ENCODE measurements at places on chromosomes 1 and 21. TPM values are rescaled to one million over a fixed set of nuclear protein-coding genes. Genes with fewer than 3 reads are reported as not detected.
A peak's percentile ranks its signal among the peaks of the same experiment; 100 is the strongest.

The GPR37L1 gene
- total RNA-seq, result 0.16 TPM

DNA sequence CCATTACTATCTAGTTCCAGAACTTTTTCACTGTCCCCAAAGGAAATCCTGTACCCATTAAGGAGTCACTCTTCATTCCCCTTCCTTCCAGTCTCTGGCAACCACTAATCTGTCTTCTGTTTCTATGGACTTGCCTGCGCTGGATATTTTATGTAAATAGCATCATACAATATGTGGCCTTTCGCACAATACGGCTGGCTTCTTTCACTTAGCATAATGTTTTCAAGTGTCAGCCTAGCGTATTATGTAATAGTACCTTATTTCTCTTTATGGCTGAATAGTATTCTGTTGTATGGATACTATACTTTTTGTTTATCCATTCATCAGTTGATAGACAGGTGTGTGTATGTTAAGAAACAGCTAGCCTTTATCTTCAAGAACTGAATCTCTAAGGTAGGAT, 14.3 kb downstream of the ATF3 start:
- peaks cover 4% of the 10 kb centered on the region for H3K27me3 ChIP-seq
- peaks cover 25% of the 10 kb centered on the region for H3K36me3 ChIP-seq
- peaks cover 4% of the 10 kb centered on the region for H3K4me1 ChIP-seq
- H3K27ac ChIP-seq, result no peak overlapping the region
- H3K4me3 ChIP-seq, result no peak overlapping the region

GRCh38 chr1:910881-911721, 12.6 kb upstream of the SAMD11 start:
- no peak overlapping the region for H3K27ac ChIP-seq
- peaks cover 64% of the 10 kb centered on the region for H3K27me3 ChIP-seq
- H3K4me1 ChIP-seq, result peaks cover 2% of the 10 kb centered on the region

GRCh38 chr1:28370239-28371009, 884 bp downstream of the PHACTR4 start:
- H3K27me3 ChIP-seq, result no peaks in the 10 kb centered on the region
- H3K4me3 ChIP-seq, result peak overlapping the region; percentile 90
- H3K27ac ChIP-seq, result peak overlapping the region; percentile 95
- no peak for DNase-seq
- peaks cover 34% of the 10 kb centered on the region for H3K4me1 ChIP-seq

DNA sequence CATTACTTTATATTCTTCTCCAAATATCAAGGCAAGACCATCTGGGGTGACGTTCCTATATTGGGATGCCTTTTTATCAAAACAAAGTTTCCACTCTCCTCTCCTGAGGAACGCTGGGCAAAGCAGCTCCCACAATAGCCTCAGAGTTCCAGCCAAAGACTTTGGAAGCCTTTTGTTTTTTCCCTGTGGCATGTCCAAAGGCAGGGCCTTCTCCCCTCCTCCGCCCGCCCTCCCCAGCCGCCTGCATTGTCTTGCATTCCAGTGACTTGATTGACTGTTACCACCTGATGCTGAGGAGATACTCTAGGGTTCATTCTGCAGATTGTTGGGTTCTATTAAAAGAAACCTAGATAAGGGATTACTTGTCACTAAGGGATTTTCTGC, 43.5 kb downstream of the PROX1 start:
- peak; percentile 68 for DNase-seq
- no peaks in the 10 kb centered on the region for H3K36me3 ChIP-seq
- peak overlapping the region; percentile 72 for H3K27ac ChIP-seq
- no peaks in the 10 kb centered on the region for H3K27me3 ChIP-seq
- H3K4me1 ChIP-seq, result peaks cover 63% of the 10 kb centered on the region
- H3K4me3 ChIP-seq, result no peak overlapping the region

- no peaks in the 10 kb centered on the region for H3K27me3 ChIP-seq
- peak; percentile 29 for DNase-seq
- H3K4me3 ChIP-seq, result no peak overlapping the region
- H3K4me1 ChIP-seq, result peaks cover 6% of the 10 kb centered on the region
- H3K36me3 ChIP-seq, result no peaks in the 10 kb centered on the region
Observed at GRCh38 chr1:98794196-98794886, 132.8 kb downstream of the SNX7 start.

DNA sequence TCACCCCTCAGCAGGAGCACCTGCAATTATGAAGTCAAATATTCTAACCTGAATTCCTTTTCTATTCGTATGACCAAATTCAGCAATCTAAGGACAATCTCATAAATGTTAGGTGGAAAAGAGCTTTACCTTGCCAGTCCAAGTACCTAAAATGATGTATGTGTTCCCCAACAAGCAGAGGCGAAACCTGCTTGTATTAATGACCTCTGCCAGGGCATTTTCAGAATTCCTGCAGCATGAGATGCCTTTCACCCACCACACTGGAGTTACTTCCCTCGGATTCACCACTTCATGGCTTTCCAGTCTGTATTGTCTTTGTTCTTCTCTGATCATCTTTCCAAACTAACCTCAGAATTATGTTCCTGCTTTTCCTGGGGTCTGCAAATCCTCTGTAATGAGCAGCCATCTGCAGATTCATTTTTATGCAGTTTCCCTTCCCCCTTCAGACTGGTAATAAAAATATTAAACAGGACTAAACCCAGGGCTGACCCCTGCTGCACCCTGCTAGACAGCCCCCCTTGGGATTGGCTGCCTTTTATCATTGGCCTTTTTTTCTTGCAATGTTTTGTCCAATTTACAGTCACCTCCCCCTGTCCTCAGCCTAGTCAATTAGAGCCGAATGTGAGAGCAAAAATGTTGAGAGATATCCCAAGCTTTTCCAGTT, 26.6 kb upstream of the CASQ2 start:
- no peaks in the 10 kb centered on the region for H3K27me3 ChIP-seq
- H3K27ac ChIP-seq, result no peak overlapping the region

The RHD gene
- not detected for total RNA-seq

DNA sequence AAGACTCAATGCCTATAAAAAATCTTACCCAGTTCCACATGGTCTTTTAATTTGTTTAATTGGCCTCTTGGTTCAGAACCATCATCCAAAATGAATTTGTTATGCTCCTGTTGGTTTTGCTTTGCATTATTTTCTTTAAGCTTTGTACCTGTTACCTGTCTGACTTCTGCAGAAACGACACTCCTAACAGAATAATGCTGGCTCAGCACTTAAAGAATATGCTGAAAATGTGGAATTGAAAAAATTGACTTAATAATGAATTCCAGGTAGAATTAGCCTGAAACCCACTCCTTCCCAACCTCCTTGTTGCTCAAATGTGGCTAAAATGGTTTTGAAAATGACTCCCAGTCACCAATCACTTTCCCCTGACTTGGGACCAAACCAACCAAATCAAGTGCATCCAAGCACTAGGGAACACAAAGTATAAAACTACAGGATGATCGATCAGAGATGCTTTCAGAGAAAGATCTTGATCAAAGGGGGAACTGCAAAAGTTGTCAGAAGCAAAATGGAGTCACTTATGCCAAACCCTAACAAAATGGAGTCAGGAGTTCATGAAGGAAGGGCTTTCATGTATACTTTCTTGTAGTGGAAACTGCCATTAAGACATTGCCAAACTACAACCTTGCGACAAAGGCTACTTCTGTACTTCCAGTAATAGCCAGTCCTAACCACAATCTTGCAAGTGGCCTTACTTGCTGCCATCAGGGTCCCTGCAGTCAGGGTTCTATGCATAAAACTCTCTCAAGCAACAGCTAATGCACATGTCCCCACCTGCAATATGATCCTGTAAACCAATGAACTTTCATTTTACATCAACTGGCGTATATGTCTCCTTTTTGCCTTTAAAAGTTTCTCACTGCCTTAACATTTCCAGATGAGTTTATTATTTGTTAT, 5.4 kb downstream of the GBP7 start:
- H3K27me3 ChIP-seq, result no peaks in the 10 kb centered on the region
- H3K27ac ChIP-seq, result no peak overlapping the region
- H3K36me3 ChIP-seq, result no peaks in the 10 kb centered on the region
- no peak overlapping the region for H3K4me3 ChIP-seq
- no peaks in the 10 kb centered on the region for H3K4me1 ChIP-seq

DNA sequence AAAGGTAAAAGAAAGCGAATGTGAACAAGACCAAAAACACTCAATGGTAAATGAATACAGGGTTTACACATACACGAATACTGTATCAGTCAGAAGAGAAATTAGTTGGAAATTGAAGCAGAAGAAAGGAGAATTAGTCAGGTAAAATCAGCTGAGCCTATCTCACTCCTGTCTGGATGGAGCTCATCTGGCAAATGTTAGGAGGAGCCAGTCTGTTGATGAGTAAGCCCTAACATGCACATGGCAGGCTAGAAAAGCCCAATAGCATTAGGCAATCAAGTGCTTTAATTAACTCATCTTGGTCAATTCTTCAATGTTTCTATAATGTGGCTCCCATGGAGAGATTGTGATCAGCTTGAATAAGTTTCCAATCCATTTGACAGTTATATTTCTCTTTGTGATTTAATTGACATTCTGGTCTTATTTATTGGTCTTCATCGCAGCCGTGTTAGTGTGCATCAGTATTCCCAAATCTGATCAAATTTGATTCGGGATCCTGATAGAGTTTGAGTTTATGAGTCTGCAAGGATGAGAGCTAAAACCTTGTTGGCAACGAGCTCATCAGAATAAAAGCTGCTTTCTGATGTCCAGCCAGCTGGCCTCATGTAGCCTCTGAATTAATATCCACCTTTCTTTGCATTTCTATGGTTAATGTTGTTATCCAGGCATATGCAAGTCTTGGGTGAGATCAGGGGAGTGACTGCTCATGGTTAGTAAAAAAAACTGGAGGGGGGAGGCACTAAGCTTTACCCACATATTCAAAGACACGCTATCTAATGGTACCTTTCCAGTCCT, 22.1 kb upstream of the KCNA10 start:
- H3K27me3 ChIP-seq, result peaks cover 4% of the 10 kb centered on the region
- no peaks in the 10 kb centered on the region for H3K4me1 ChIP-seq
- H3K36me3 ChIP-seq, result no peaks in the 10 kb centered on the region
- H3K4me3 ChIP-seq, result no peak overlapping the region
- H3K27ac ChIP-seq, result no peak overlapping the region

DNA sequence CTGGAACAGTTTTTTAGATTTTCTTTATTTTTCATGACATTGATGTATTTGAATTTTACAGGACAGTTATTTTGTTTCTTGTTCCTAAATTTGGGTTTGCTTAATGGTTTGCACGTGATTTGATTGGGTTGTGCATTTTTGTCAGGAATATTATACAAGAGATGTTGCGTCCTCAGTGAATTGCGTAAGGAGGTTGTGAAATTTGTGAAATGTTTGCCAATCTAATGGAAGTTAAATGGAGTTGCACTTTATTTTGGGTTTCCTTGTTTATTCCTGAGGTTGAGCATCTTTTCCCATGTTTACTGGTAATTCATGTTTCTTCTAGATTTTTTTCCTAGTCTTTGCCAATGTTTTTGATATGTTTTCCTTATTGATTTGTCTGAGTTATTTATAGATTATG, 19.9 kb downstream of the ZNF648 start:
- peaks cover 74% of the 10 kb centered on the region for H3K36me3 ChIP-seq
- DNase-seq, result no peak
- H3K27me3 ChIP-seq, result no peaks in the 10 kb centered on the region
- no peaks in the 10 kb centered on the region for H3K4me1 ChIP-seq
